Caco-2 (cell line): ENCODE measurements at places on chromosomes 2 and 18.

DNA sequence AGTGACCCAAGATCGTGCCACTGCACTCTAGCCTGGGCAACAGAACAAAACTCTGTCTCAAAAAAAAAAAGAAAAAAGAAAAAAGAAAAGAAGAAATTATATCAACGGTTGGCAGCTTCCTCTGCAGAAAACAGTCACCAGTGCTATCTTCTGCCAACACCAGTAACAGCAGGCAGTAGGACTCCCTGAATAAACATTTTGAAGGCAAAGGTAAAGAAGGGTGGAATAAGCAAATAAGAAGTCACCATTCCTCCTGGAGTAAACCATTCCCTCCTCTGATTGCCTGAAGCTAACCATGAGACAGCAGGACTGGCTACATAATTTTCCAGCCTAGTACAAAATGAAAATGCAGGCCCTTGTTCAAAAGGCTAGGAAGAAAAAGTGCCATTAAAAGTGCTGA lies 9.0 kb upstream of the RNF103 start:
- DNase-seq: peak; percentile 42
- peak overlapping the region; percentile 55 for H3K27ac ChIP-seq
- H3K4me1 ChIP-seq: peaks cover 34% of the 10 kb centered on the region
- no peaks in the 10 kb centered on the region for H3K27me3 ChIP-seq

DNA sequence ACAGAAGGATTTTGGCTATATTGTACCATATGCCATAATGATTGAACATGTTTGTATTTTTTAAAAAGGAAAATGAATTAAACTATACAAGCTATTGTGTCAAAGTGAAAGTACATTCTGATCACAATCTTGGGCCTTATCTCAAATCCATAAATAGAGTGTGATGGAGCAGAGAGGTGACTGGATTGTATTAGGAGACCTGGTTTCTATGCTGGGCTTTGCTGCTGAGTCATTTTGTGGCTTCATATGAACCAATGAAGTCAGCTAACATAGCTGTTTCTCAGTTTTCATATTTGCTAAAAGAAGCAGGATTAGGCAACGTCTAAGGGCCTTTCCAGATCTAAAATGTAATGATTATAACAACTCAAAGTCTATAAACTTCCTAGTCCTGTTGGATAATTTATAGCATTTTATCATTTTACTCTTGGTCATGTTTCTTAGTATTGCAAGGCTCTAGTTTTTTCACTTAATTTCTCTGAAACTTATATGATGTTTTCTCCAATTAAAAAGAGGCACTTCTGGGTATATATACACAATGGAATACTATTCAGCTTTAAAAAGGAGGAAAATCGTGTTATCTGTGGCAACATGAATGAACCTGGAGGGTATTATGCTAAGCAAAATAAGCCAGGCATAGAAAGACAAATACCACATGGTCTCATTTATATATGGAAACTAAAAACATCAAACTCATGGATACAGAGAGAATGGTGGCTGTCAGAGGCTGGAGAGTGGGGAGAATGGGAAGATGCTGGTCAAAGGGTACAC lies 112.3 kb downstream of the MEP1B start:
- H3K27ac ChIP-seq: no peak overlapping the region
- H3K36me3 ChIP-seq: no peaks in the 10 kb centered on the region
- H3K4me1 ChIP-seq: no peaks in the 10 kb centered on the region
- no peaks in the 10 kb centered on the region for H3K27me3 ChIP-seq
- no peak for DNase-seq
- no peak overlapping the region for H3K4me3 ChIP-seq

DNA sequence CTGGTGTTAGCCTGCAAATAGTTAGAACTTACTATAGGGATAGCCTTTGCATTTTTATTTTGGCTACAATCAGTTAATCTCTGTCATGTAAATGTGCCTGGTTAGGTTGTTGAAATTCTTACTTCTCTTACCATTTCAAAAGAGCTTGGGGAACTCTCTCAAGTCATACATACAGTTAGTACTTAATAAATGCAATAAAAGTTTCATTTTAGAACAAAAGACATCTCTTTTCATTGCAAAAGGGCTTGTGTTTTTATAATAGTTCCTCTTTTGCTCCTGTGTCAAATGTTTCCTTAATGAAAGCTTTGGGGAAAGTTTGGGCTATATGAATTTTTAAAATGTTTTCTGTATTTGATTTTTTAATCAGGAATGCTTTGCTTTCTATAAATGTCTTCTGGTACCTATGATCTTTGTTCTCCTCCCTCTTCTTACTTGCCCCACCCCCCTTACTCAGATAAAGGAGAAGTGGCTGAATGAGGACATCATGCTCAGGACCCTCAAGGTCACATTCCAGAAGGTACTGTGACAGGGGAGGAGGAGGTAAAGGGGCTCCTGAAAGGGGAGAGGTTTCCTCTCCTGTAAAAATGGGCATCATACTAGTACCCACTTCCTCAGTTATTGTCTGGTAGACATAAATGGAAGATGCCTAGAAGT lies 13.6 kb downstream of the PTPN18 start:
- no peak overlapping the region for H3K27ac ChIP-seq
- H3K4me3 ChIP-seq: no peak overlapping the region
- no peak for DNase-seq
- peaks cover 4% of the 10 kb centered on the region; the same call in 1 of the 2 replicates for H3K36me3 ChIP-seq
- H3K4me1 ChIP-seq: peaks cover 6% of the 10 kb centered on the region

- H3K4me1 ChIP-seq: no peaks in the 10 kb centered on the region
- H3K36me3 ChIP-seq: no peaks in the 10 kb centered on the region
- no peaks in the 10 kb centered on the region for H3K27me3 ChIP-seq
- no peak overlapping the region for H3K27ac ChIP-seq
Observed at GRCh38 chr2:126808929-126809328, 89.8 kb upstream of the TEX51 start.

- no peak overlapping the region for H3K27ac ChIP-seq
- no peaks in the 10 kb centered on the region for H3K4me1 ChIP-seq
- H3K36me3 ChIP-seq: no peaks in the 10 kb centered on the region
- no peak for DNase-seq
- no peak overlapping the region for H3K4me3 ChIP-seq
Observed at GRCh38 chr2:7707723-7708122, 790.5 kb downstream of the RNF144A start.

DNA sequence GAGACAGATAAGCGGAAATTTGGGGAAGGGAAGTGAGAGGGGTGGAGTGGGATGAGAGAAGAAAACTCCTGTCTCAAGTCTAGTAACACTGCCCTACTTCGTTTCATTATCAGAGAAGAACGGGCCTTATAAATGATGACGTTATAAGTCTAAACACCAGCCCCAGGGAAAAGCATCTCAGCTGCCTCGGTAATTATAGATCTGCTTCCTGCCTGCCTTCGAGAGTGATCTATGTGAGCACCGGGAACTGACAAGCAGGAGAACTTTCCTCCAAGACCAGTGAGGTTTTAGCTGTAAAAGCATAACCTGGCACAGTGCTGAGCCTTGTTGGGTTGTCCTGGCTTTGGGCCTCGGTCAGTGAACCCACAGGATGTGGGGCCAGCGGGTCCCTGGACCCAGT lies 227.9 kb upstream of the SIX2 start:
- H3K4me3 ChIP-seq: no peak overlapping the region
- H3K36me3 ChIP-seq: no peaks in the 10 kb centered on the region
- no peaks in the 10 kb centered on the region for H3K27me3 ChIP-seq
- H3K4me1 ChIP-seq: peaks cover 13% of the 10 kb centered on the region
- H3K27ac ChIP-seq: no peak overlapping the region
